ENCODE measurements at places on chromosomes 7 and 10.
A peak's percentile ranks its signal among the peaks of the same experiment; 100 is the strongest.

DNA sequence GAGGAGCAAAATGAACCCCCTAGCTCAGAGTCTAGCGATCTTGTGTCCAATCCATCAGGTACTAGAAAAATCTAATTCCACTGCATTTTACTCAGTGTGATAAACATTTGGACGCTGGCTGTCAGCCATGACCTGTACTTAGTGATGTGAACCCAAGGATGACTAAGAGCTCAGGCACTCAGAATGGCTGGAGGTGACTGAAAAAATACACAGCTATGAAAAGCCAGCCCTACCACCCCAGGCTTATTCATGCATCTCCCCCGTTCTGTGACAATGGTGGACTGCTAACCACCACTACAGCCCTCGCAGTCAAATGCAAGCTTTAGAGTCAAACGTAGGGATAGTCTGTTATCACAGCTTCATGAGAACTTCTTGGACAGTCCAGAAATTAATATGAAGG is 14.9 kb downstream of the AFAP1L2 start:
- no peak for DNase-seq

GRCh38 chr10:36499693-36500092 is 625.7 kb upstream of the ANKRD30A start:
- no peak for DNase-seq

- DNase-seq, result peak; percentile 15
Observed at GRCh38 chr7:2939193-2939885, 95.2 kb upstream of the GNA12 start.

DNA sequence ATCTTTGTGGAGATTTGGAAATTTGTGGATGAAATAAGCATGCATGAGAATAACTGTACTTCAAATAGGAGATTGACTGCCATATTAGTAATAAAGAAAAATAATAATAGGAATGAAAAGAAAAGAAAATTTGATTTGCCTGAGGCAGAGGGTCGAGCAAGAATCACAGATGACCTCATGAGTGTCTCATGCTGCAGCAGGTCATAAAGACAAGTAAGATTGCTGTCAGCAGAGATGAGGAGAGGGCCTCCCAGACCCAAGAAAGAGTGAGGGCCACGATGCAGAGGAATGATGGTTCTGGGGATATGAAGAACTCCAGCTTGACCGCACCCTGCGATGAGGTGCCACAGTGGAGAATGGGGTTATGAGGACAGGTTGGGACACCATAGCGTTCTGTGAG is 39.2 kb downstream of the TOMM7 start:
- no peak for DNase-seq

GRCh38 chr7:90272242-90272641 is 27.3 kb downstream of the CFAP69 start:
- no peak for DNase-seq

DNA sequence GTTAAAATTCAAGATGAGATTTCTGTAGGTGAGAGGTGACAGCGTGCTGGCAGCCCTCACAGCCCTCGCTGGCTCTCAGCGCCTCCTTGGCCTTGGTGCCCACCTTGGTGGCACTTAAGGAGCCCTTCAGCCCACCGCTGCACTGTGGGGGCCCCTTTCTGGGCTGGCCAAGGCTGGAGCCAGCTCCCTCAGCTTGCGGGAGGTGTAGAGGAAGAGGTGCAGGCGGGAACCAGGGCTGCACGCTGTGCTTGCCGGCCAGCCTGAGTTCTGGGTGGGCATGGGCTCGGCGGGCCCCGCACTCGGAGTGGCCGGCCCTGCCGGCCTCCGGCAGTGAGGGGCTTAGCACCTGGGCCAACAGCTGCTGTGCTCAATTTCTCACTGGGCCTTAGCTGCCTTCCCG is 320.0 kb upstream of the VWC2 start:
- DNase-seq, result no peak

DNA sequence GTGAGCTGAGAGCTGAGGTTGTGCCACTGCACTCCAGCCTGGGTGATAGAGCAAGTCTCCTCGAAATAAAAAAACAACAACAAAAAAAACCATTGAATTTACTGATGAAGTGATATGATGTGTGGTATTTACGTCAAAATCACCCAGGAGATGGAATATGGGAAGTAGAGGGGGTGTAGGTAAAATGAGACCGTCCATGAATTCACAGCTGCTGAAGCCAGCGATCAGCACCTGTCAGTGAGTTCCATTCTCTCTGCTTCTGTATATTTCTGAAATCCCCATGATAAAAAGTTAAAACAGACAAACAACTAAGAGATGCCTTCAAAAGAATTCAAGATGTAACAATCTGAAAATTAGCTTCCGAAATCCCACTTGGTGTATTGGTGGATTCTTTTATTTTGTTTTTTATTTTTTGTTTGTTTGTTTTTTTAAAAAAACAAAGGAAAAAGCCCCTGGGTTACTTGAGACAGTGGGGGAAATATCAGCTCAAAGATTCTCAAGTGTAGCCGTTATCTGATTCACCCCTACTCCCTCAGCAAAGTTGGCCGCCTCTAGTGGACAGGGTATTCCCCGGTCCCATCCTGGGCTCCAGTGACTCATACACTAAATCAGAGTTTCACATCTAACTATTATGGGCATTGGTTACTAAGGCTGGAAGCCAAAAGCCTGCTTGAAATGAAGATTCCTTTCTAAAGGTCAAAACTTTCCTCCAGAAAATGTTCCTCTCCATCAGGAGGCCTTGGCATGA is 76.4 kb downstream of the MAP3K8 start:
- DNase-seq, result no peak

- no peak for DNase-seq
Observed at GRCh38 chr7:4115442-4115841, 566.7 kb upstream of the FOXK1 start.

DNA sequence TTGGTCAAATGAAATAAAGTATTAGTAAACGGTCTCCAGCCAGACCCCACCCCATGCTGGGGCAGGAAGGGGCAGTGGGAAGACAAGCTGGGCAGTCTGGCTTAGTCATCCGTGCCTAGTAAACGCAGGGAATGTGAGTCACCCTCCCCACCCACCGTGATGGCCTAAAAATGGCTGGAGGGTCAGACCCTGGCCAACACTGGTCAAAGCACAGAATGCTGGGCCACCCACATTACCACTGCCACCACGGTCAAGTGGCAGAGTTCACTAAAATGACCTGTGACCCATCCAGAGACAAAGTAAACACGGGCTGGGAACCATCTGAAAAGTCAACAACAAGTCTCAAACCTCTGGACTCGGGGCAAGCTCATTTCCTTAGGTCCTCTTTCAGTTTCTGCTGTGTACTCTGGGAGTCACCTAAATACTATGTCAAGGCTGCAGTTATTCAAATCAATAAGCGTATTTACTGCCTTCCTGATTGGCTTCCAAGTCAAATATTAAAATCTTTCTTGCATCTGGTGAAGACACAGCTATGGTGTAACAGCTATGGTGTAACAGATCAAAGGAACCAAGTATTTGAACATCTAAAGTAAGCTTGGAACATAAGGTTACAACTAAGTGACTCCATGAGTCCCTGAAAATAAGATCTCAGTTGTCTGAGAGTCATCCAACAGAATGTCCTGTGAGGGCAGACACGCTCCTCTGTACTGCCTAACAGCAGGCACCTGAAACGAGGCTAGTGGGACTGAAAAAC is 3.0 kb downstream of the ZFAND2A start:
- no peak for DNase-seq

- peak; percentile 77 for DNase-seq
Observed at GRCh38 chr7:151249732-151250072, 1.2 kb upstream of the SMARCD3 start.

DNA sequence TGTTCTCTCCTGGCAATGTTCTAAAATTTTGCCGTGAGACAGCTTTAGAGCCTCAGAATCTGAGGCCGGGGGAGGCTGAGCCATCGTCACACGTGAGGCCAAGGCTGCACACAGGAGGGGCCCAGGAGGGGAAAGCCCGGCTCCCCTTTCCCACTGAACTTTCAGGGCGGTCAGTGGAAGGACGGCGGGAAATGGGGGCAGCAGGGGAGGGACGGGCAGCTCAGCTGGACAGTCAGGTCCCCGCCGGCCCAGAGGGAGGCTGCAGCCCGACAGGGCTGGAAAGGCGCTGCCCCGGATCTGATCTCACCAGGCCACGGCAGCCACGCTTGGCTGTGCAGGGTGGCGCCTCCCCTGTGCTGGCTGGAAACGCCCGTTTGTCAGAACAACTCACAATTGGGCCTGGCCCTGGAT is 43.3 kb upstream of the ADGRA1 start:
- DNase-seq, result peak; percentile 76

- DNase-seq, result no peak
Observed at GRCh38 chr7:143359771-143360353, 2.7 kb downstream of the FAM131B start.

GRCh38 chr10:127883516-127883915 is 9.2 kb downstream of the CLRN3 start:
- no peak for DNase-seq

DNA sequence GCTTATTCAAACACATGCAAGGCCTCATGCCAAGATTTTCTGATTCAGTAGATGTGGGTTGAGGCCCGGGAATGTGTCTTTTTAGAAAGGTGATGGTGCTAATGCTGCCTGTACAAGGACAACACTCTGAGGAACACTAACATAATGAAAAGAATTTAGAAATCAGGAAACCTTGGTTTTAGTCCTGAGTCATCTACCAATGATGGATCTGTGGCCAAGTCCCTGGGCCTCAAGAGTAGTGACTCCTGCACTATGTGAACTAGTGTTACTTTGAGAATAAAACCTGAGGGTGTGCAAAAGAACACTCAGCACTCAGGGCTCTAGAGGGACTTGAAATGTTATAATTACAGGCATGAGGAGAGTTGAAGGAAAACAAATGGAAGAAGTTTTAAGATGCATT is 741.7 kb upstream of the GALNT17 start:
- no peak for DNase-seq

DNA sequence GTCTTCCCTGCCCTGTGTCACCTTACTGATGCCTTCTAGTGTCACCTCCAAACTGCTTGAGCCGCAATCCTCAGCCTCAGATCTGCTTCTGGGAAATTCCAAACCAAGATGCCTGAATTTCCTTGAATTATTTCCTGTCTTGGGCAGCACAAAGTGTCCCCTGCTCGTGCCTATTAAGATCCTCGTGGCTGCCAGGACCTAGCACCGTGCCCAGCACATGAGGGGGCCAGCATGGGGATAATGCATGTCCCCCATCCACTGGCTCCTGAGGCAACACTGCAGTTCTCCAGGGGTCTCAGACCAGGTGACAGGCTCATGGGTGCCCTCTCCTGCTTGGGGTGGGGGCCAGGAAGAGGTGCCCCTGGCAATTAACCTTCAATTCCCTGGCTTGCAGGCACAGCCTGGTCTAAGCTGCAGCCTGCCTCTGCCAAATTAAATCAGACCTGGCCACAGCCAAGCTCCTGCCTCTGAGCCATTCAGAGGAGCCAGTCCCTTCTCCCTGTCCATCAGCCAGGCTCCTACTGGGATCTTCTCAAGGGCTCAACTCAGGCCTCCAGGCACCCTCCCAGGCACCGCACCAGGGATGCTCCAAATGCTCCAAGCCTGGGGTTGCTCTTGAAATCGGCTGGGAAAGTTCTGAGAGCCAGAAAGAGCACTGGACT is 146.6 kb downstream of the SH3PXD2A start:
- no peak for DNase-seq

- no peak for DNase-seq
Observed at GRCh38 chr7:156897673-156898072, 4.7 kb upstream of the LMBR1 start.

- DNase-seq, result no peak
Observed at GRCh38 chr7:156015237-156016020, 203.2 kb upstream of the SHH start.

DNA sequence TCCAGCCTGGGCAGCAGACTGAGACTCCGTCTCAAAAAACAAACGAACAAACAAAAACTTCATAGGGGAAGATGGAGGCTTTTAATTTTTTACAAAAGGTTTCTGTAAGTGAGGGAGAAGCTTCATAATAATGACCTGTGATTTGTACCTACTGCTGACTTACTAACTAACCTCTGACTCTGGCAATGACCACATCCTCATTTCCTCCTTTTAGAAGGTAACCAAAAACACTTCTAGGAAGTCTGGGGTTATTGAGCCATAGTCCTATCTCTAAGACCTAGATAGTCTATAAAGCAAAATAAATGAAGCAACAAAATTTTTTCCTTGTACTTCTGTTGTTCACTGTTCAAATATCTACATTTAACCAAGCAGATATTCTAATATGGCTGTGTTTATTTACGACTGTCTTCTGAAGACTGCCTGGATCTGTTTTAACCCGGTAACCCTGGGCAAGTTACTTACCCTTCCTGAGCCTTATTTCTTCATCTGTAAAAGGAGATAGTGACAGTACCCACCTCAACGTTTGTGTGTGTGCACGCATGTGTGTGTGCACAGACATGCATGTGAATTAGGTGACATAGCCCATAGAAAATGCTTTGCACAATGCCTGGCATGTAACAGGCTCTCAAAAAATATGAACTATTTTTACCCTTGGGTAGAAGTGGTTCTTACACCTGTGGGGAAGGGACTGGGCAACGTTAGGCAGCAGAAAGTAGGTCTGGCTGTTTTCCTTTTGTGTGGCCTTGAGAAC is 30.8 kb upstream of the SMNDC1 start:
- DNase-seq, result no peak

GRCh38 chr10:121284936-121285335 is 313.3 kb downstream of the FGFR2 start:
- DNase-seq, result no peak

- no peak for DNase-seq
Observed at GRCh38 chr10:107931808-107932207, 767.3 kb upstream of the SORCS1 start.

GRCh38 chr10:70590655-70591416 is 11.7 kb downstream of the PRF1 start:
- peak; percentile 21 for DNase-seq

GRCh38 chr10:84837041-84837812 is 508.8 kb downstream of the CCSER2 start:
- DNase-seq, result no peak

GRCh38 chr7:43076189-43076605 is 36.2 kb upstream of the HECW1 start:
- no peak for DNase-seq

GRCh38 chr10:90947030-90947960 is 26.4 kb upstream of the ANKRD1 start:
- no peak for DNase-seq

DNA sequence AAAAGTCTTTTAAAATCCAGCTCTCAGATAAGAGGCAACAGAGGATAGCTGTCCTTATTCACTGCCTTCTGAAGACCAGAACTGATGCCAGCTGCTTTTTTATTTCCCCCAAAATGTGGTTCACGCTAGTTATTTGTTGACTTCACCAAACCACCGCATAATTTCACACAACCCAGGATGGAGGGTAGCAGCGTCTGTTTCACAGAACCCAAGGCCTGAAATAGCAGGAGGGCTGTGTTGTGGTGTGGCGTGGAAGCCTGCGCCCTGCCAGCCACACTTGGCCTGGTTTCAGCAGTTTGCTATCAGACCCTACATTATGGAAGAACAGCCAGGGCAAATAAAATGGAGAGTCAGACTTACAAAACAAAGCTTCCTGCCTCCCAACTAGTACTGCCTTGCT is 155.4 kb downstream of the DYNC1I1 start:
- peak; percentile 60 for DNase-seq

- no peak for DNase-seq
Observed at GRCh38 chr10:6988654-6989053, 408.6 kb upstream of the PRKCQ start.

Data from right hindlimb (tissue), 1 donor.